DND-41 (cell line): ENCODE measurements at places on chromosomes 2 and 18.

DNA sequence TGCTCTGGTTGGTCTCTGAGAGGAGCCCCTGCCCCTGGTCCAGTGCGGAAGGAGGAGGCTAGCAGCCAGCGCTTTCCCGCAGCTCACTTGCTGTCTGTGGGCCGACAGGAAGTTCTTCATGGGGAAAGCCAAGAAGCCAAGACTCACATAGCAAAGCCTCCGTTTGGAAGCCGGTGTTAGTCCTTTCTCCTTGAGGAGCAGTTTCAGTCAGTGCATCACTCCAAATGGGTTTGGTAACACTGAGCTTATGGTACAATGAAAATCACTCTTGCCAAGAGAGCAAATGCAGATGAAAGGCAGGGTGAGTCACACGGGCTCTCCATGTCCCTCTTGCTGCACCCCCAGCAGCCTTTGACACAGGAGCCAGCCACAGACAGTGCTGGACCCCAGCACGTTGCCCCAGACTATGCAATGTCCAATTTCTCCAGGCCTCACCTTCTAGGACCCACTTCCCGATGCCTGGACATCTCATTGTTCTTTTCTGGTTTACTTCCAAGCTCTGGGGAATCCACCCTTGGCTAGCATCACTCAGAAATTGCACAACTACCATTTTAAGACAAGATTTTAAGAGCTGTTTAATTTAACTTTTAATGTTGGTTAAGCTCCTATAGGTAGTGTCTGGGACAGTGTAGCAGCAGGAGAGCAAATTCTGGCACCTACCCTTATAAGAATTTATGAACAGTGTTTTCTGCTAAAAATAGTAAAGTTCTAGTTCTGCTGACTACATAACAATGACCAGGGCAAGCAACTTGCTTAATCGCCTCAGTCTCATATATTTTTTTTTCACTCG lies 174.9 kb downstream of the ASB1 start:
- DNase-seq, result no peak

GRCh38 chr18:61025596-61025995 lies 307.6 kb upstream of the CDH20 start:
- DNase-seq, result no peak

GRCh38 chr2:20516646-20517341 lies 69.9 kb downstream of the RHOB start:
- DNase-seq, result no peak

DNA sequence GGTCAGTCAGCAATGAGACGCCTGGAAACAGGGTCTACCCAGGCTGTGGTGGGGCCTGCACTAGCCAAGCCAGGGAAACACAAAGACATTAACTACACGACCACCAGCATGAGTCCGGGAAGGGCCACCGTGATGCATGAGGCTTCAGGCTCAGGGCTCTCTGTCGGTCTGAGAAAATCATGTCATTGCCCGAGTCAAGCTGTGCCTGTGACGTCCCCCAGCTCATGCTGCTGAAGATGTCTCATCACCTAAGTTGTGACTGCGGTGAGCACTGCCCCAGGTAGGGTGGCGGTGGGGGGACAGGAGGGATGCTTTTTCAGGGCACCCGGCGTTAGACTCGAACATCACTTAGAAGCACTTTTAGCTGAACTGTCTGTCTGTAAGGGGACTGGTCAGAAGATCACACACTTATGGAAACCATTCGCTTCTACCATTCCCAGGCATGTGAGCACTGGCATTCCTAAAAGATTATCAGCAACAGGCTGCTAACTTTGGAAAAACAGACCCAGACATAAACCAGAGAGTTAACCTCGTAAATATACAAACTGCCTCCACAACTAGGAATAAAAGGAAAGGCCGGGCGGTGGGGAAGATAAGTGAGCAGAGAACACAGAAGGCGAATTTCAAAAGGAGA lies 234.5 kb downstream of the HDAC4 start:
- DNase-seq, result no peak

- no peak for DNase-seq
Measured at GRCh38 chr18:46379323-46379950, 275.3 kb downstream of the HAUS1 start.

- no peak for DNase-seq
Measured at GRCh38 chr2:176577054-176577453, 307.8 kb downstream of the MTX2 start.

- DNase-seq, result no peak
Measured at GRCh38 chr2:7866825-7867224, 815.0 kb upstream of the ID2 start.

DNA sequence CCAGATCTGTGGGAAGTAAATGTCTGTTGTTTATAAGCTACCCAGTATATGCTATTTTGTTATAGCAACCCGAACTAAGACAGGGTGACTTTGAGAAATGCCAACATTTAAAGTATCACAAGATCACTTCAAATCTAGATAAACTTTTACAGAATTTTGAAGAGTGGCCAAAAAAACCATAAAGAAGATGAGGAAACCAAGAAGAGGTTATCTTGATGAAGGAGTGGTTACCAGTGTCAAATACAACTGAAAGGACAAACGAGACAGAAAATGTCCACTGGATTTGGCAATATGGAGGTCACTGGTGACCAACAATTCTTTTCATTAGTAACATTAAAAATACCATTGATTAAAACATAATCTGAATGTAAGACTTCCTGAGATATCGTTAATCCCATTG lies 235.7 kb downstream of the DYM start:
- no peak for DNase-seq

DNA sequence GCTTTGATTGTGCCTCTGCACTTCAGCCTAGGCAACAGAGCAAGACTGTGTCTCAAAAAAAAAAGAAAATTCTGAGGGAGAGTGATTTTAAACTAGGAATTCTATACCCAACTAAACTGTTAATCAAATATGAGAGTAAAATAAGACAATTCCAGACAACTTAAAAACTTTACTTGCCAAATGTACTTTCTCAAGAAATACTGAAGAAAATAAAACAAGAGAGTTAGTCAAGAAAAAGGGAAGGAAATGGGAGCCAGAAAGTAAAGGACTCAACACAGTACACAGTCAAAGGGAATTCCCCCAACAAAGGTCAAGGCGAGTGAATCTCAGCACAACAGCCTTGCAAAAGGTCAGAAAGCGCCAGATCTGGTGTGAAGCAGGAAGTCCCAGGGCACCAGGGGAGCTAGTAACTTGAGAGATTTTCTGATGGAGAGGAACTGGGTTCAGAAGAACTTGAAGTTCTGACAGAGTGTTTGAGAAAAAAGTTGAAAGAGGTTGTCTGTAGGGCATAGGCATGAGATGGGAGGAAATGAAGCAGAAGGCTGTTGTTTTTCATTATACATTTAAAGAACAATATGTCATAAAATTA lies 22.6 kb upstream of the TBC1D8 start:
- no peak for DNase-seq

DNA sequence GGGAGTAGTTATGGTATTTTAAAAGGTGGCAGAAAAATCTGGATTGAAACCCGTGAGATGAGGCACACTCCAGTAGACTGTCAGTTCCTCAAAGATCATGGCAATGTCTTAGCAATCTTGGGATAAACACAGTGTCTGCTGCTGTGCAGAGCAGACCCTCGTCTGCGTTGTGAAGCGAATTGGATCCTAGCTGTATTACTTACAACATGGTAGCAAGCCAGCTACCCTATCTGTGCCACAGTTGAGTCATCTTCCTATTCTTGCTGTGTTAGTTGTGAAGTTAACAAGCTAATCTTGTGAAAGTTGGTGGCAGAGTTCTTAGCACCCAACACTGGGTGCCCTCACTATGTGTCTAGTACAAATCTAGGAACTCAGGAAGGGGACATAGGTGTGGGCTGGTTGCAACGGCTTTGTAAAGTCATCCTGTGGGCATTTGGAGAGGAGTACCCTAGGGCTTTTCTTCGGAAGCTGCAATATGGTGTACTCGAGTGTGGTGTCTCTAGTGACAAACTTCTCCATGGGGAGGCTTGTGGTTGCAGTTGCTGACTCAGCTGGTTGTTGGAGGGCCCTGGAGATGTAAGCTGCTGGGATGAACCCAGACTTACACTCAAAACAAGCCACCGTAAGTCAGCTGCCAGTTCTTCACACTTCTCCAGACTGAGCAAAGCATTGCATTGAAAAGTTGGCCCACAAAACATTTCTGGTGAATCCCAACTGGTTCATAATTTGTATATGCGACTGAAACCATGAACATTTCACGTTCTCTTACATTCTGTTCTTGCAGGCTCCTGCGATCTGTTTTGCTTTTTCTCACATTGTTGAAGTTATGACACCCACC lies 61.5 kb downstream of the ADCYAP1 start:
- peak; percentile 44 for DNase-seq
